Activated naive CD8-positive, alpha-beta T cell treated with anti-CD3 and anti-CD28 coated beads, Interleukin-2, amount 10 ng/mL, durations not matched to agents 7 days and 5 days (primary cell): ENCODE measurements at places on chromosomes 13 and 19. TPM values are rescaled to one million over a fixed set of nuclear protein-coding genes. Genes with fewer than 3 reads are reported as not detected.

DNA sequence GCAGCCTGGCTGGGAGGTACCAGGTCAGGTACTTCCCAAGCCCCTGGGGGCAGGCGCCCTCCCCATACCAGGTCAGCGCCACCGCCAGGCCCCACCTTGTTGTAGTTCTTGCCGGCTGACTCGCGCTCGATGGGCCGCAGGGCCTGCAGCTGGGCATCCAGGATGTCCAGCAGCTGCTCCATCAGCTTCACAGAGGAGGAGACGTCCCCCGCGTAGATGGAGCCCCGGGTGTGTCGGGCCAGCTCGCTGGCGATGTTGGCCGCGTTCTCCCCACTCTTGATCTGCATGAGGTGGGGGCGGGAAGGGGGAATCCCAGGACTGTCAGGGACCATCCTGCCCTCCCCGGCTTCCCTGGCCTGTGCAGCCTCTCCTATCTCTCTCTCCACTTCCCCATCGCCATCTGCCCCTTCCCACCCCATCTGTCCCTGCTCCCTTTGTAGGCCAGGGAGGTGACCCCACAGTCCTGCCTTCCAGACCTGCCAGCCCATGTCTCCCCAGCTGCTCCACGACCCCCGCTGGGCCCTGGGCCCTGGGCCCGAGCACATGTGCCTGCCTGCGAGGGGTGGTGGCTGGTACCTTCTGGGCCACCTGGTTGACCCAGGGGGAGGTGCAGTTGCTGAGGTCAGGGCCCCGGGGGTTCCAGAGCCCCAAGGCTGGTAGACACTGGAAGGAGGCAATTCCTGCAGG is 23.8 kb upstream of the ASF1B start:
- no peak for DNase-seq
- H3K36me3 ChIP-seq: no peaks in the 10 kb centered on the region
- H3K27me3 ChIP-seq: no peaks in the 10 kb centered on the region
- H3K4me3 ChIP-seq: no peak overlapping the region
- H3K4me1 ChIP-seq: no peaks in the 10 kb centered on the region

GRCh38 chr19:39752390-39752789 is 14.6 kb upstream of the CLC start:
- H3K27ac ChIP-seq: no peak overlapping the region
- no peaks in the 10 kb centered on the region for H3K4me1 ChIP-seq
- no peak for DNase-seq
- H3K27me3 ChIP-seq: peaks cover 29% of the 10 kb centered on the region
- H3K36me3 ChIP-seq: no peaks in the 10 kb centered on the region
- H3K4me3 ChIP-seq: no peak overlapping the region

- DNase-seq: no peak
- no peaks in the 10 kb centered on the region for H3K27me3 ChIP-seq
- peaks cover 3% of the 10 kb centered on the region for H3K4me1 ChIP-seq
- H3K36me3 ChIP-seq: peaks cover 17% of the 10 kb centered on the region
- H3K27ac ChIP-seq: no peak overlapping the region
- H3K4me3 ChIP-seq: no peak overlapping the region
Measured at GRCh38 chr13:110636053-110636475, 20.7 kb downstream of the NAXD start.

DNA sequence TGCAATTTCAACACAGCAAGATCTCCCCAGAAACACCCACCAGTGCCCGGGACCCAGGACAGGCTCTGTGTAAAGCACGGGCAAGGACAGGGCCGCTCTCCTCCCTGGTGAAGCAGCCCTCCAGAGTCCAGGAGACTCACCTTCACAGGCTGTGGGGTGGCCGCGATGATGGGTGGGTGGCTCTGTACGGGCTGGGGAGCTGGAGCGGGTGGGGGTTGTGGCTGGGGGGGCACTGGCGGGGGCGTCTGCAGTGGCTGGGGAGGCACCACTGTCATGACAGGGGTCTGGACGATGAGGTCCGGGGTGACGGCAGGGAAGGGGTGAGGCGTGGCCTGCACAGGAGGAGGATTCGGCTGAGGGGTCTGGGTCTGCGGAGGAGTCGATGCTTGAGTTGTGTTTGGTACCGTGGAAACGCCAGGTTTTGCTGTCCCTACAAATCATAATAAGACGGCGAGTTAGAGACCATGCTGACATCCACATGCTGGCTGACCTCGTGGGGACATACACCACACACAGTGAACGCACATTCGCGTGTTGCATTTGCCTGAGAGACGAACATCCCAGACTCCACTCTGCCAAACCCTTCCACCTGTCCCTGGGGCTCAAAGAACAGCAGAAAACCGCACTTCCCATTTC is 33.1 kb upstream of the EPHX3 start:
- peaks cover 11% of the 10 kb centered on the region for H3K4me1 ChIP-seq
- H3K4me3 ChIP-seq: no peak overlapping the region
- H3K36me3 ChIP-seq: peaks cover 13% of the 10 kb centered on the region
- H3K27me3 ChIP-seq: no peaks in the 10 kb centered on the region

DNA sequence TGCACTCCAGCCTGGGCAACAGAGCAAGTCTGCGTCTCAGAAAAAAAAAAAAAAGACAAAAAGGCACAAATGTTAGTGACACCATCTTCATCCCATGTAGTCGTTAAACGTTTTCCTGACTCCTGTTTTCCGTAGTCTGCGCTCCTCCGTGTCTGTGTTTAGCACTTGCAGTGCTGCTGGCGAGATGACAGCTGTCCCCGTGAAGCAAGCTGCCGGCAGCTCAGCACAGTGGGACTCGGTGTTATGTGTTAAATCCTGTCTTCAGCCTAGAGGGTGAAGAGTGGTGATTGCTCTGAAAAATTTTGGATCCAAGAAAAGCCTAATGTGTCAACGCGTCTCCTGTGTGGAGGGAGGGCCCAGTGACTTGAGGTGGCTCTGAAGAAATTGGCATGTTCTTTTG is 18.4 kb downstream of the UBXN6 start:
- peaks cover 20% of the 10 kb centered on the region for H3K36me3 ChIP-seq
- no peak overlapping the region for H3K27ac ChIP-seq
- peaks cover 3% of the 10 kb centered on the region for H3K4me1 ChIP-seq
- DNase-seq: no peak
- H3K27me3 ChIP-seq: no peaks in the 10 kb centered on the region

- peak overlapping the region; percentile 57 for H3K4me3 ChIP-seq
- peaks cover 4% of the 10 kb centered on the region for H3K4me1 ChIP-seq
- no peak overlapping the region for H3K27ac ChIP-seq
- H3K36me3 ChIP-seq: no peaks in the 10 kb centered on the region
Measured at GRCh38 chr19:11673608-11674041, 65.1 kb downstream of the ZNF823 start.

GRCh38 chr19:4064496-4065260 is 2.0 kb downstream of the ZBTB7A start:
- no peaks in the 10 kb centered on the region for H3K27me3 ChIP-seq
- DNase-seq: peak; percentile 66
- H3K27ac ChIP-seq: peak overlapping the region; percentile 87
- peak overlapping the region; percentile 87 for H3K4me3 ChIP-seq

GRCh38 chr19:30070198-30070967 is 128.3 kb downstream of the URI1 start:
- H3K27me3 ChIP-seq: peaks cover 5% of the 10 kb centered on the region
- H3K27ac ChIP-seq: no peak overlapping the region
- DNase-seq: no peak
- peaks cover 8% of the 10 kb centered on the region for H3K4me1 ChIP-seq
- H3K36me3 ChIP-seq: no peaks in the 10 kb centered on the region

The TEX26 gene
- not detected for total RNA-seq

The MBD3L3 gene
- not detected for total RNA-seq

The ZNF471 gene
- 1.5 TPM for total RNA-seq

The IZUMO2 gene
- not detected for total RNA-seq

DNA sequence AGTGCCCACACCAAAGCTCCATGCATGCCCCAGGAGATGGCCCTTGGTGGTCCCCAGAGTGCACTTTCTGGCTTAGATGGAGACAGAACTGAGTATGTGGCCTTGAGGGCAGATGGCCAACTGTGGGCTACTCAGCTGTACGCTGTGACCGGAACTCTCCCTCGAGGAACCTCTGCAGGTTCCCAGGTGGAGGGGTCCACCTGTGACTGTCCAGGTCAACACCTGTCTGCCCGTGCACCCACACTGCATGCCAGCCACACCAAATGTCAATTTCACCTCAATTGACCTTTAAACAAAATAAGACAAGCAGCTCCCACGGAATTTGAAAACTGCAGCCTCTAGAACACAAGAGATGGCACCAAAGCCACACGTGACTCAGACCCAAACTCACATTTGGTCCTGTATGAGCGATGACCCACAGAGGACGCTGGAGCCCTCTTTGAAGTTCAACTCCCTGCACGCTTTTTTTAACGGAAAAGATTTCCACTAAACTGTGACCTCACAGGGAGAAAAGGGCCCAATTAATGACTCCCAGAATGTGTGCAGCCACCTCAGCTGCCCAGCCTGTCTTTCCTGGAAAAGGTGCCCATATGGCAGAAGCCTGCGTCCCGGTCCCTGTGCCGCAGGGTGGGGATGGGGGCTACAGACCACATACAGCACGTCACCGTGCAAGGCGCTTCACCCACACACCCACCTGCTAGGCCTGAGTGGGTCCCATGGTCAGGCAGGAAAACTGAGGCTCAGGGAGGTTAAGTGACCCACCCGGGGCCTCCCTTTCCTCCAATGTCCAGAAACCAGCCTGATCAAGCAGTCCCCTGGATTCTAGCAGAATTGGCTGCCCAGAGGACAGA is 47.7 kb downstream of the KLF2 start:
- no peak overlapping the region for H3K4me3 ChIP-seq
- no peak overlapping the region for H3K27ac ChIP-seq
- peaks cover 58% of the 10 kb centered on the region for H3K4me1 ChIP-seq
- peaks cover 19% of the 10 kb centered on the region for H3K36me3 ChIP-seq

The ADAT3 gene
- 7.6 TPM for total RNA-seq

DNA sequence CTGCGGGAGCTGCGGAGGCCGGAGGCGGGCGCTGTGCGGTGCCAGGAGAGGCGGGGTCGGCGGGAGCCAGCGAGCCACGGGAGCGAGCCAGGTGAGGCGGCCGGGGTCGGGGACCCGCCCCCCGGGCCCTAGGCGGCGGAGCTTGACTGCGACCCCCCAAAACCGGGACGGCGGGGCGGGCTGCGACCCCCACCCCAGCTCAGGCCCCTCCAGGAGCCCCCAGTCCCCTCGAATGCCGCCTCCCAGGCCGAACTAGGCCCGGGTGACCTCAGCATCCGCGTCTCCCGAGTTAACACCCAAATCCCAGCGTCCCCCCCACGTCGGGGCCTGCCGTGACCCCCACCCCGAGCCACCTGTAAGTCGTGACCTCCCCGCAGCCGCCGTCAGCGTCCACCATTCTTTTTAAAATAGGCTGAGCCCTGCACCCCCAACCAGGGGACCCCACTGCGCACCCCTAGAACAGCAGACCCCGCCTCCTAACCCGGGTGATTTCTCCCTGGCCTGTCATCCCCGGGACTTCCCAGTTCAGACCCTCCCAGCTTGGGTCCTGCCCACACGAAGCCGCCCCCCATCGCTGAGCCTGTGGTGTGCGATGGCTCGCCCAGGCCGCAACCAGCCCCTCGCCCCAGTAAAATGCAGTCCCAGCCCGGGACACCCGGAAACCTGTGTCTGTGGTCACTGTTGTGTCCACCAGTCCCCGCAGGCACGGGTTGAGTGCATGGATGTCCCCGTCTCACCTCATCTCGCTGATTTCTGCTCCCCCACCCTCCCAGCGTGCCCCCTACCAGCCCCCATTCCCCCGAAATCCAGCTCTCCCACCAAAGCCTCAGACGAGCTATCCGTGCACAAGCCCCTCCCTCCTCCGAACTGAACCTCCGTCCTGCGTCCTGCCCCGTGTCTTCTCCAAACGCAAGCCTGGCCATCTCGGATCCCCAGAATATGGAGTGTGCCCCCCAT is 551 bp downstream of the FZR1 start:
- H3K4me3 ChIP-seq: peak overlapping the region; percentile 94
- H3K27me3 ChIP-seq: no peaks in the 10 kb centered on the region
- peak; percentile 53 for DNase-seq
- H3K4me1 ChIP-seq: peaks cover 22% of the 10 kb centered on the region
- peak overlapping the region; percentile 88 for H3K27ac ChIP-seq

DNA sequence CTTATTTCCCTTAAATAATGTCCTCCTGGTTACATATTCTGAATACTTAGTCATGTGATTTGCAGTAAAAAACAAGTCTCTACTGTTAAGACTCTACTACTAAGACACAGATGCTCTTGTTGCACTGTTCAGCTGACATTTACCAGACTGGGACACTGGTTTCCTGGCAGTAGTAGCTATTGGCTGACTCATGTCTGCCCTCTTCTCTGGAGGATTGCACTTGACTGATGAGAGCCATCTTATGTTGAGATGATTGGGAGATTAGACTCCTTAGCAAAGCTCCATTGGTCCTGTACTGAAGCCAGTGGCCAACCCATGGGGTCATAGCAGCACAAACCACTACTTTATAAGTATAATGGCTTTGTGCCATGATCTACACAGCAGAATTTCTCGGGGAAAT is 1672.6 kb upstream of the PCDH20 start:
- H3K27me3 ChIP-seq: no peaks in the 10 kb centered on the region
- no peaks in the 10 kb centered on the region for H3K36me3 ChIP-seq
- H3K4me1 ChIP-seq: no peaks in the 10 kb centered on the region
- no peak overlapping the region for H3K4me3 ChIP-seq
- no peak for DNase-seq

The U2AF1L4 gene
- total RNA-seq: 33.1 TPM

The ZSCAN4 gene
- not detected for total RNA-seq

The FOXO1 gene
- 36.7 TPM for total RNA-seq

The CKM gene
- total RNA-seq: not detected

The POLR1D gene
- total RNA-seq: 139 TPM

The ZNF30 gene
- total RNA-seq: 5.7 TPM

GRCh38 chr13:30002577-30002976 is 152.2 kb upstream of the UBL3 start:
- H3K27me3 ChIP-seq: no peaks in the 10 kb centered on the region
- H3K4me3 ChIP-seq: no peak overlapping the region
- no peak overlapping the region for H3K27ac ChIP-seq
- DNase-seq: no peak

DNA sequence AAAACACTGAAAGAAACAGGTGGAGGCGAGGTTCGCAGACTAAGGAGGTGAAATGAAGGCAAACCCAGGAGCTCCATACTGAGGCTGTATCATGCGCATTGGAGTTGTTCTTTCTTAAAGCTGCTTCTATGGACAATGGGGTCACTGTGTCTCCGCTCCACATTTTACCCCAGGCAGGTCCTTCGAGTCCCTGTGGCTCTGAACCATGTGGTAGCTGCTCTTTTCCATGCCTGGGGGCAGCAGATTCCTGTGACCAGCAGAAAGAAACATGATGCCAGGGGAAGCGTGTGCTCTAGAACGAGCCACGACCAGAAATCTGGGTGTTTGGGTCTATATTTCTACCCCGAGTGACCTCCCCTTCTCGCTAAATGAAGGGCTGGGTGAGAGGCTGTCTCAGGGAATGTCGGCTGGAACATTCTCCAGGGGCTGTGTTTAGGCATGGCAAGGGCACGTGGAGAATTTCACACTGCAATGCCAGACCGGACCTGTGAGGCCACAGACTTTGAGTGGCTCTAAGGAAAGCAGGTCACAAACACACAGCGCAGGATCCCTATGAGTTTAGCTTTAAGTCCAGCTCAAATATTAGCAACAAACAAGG is 95.7 kb upstream of the IRS2 start:
- H3K4me1 ChIP-seq: no peaks in the 10 kb centered on the region
- DNase-seq: no peak
- no peak overlapping the region for H3K27ac ChIP-seq
- no peak overlapping the region for H3K4me3 ChIP-seq

The NCCRP1 gene
- not detected for total RNA-seq
